ENCODE measurements at places on chromosomes 6 and 20. TPM values are rescaled to one million over a fixed set of nuclear protein-coding genes. Genes with fewer than 3 reads are reported as not detected.
A peak's percentile ranks its signal among the peaks of the same experiment; 100 is the strongest.

The F13A1 gene
- 15.3 TPM for total RNA-seq

The OLIG3 gene
- not detected for total RNA-seq

The FILIP1 gene
- total RNA-seq = 6.5 TPM

The FAM83D gene
- 25.5 TPM for total RNA-seq

The XKR7 gene
- total RNA-seq = 0.07 TPM

DNA sequence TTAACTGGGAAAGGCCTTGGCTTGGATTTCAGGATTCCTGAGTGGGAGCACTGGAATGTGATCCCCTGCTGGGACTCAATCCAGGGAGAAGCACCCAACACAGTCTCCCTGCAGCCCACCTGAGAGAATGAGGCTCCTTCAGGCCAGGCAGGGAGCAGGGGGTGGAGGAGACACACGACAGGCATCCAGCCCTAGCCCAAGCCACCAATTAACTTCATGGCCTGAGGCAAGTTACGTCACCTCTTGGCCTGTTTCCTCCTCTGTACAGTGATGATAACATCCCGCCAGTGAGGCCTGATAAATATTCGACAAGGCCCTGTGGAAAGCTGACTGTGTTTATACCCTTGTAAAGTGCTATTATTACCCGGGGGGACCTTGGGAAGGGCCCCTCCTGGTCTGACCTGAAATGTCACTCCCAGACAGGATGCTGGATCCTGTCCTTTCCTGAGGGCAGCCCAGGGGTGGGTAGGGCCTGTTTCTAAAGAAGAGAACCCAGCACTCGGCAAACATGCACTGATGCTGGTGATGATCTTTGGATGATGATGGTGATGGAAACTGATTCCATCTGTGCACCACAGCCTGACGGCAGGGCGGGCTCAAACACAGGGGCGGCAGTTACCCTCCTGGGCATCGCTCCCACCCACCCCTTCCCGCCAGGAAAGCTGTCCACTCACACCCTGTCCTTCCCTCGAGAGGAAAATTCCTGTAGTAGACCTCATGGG is 12.4 kb downstream of the FRS3 start:
- DNase-seq = peak; percentile 68

DNA sequence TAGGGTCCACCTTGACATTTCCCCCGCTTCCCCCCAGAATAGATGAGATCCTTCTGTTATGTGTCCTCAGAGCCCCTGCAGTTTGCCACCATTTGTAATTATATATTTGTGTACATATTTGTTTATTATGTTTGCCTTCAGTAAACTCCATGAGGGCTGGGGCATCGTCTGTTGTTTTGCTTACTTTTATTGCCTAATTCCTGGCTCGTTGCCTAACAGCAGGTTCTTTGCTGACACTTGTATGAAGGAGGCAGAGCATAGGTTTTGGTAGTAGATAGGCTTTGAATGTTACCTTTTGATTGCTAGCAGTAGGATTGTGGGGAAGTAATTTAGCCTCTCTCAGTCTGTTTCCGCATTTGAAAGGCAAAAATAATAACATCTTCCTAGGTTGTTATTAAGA is 9.9 kb downstream of the MAP3K4 start:
- DNase-seq = no peak

DNA sequence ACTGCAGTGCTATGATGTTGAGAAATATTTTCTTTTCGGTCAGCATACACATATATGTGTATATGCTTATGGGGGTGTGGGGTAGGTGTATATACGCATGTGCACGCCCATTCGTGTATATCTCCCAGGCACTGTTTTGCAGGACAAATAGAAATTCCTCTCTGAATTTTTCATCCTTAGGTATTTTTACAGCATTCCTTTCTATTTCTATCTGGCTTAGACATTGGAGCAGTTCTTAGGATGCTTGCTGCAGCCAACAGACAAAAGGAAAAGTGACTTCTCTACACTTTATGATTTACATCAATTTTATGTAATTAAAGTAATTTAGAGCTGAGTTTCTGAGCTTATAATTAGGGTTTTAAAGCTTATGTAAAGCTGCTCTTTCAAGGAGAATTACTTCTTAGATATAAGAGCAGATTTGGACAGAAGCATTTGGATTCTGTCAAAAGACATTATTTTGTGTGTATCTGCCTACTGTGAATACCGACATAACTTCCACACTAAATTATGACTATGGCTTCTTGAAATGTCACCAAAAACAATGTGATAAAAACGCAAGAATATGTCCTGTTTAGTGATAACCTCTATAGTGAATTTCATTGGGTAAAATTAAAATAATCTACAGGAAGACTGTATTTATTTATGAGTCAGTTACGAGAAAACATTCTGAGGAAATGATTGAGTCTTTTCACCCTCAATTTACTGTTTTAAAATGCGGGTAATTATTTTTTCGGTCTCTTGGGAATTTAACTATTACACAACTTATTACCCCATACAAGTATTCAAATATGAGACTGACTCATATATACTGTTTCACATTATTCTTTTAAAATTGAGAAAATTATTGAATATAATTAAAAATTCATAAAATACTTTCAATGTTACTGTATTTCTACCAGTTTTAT is 21.3 kb upstream of the CEP43 start:
- DNase-seq = no peak

DNA sequence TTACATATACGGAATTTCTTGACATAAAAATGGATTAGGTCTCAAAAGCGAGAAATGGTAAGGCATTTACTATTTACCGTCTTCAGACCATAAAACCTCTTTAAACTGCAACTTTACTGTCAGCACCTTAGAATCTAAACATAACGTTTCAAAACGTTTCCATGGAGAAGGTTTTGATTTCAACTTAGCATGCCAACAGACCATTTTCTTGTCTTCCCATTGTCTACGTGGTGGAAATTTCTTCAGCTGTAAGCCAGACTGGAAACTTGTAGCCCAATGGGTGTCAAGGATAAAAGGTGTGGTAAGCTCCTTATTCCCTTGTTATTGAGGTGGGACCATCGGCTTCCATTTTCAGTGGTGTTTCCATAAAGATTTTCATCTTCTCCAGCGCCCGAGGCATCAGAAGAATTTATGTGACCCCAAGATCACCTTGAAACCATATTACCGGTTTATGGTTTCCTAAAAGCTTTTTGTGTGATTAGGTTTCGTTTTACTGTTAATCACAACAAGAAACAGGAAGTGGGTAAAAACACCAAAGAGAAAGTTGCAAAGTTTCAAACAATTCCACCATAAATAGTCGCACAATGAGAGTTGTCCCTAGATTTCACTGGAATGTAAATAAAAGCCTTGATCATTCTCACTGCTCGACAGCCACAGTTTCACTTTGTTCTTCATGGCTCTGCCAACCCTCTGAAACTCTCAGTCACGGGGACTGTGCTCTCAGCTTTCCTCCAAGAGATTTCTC is 63.0 kb upstream of the CD2AP start:
- no peak for DNase-seq

- DNase-seq = peak; percentile 38
Observed at GRCh38 chr20:35226884-35227681, 593 bp downstream of the MMP24 start.

- no peak for DNase-seq
Observed at GRCh38 chr20:719816-720215, 44.2 kb upstream of the SCRT2 start.

DNA sequence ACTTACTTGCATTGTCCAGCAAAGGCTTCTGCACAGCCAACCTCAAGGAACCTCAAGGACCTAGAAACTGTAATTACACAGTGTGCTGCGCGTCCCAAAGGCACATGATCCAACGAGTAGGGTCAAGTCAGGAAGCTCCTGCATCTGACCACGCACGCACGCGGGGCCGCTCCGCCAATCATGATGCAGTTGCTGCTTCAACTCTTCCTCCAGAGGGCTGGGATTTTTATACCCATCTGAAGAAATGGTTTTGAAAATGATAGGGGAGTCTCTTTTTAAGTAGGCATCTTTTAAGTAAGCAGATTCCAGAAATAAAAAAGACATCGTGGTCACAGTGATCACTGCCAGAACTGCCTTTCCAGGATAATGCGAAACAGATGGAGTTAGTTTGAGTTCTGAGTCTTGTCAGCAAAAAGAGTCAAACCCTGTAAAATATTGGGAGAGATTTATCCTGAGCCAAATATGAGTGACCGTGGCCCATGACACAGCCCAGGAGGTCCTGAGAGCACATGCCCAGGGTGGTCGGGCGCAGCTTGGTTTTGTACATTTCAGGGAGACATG is 34.0 kb downstream of the KIF25 start:
- DNase-seq = peak; percentile 18

- no peak for DNase-seq
Observed at GRCh38 chr6:56660381-56660730, 17.7 kb upstream of the DST start.

- no peak for DNase-seq
Observed at GRCh38 chr20:50101887-50102286, 11.1 kb downstream of the UBE2V1 start.

- no peak for DNase-seq
Observed at GRCh38 chr6:16163535-16164300, 34.8 kb downstream of the MYLIP start.

DNA sequence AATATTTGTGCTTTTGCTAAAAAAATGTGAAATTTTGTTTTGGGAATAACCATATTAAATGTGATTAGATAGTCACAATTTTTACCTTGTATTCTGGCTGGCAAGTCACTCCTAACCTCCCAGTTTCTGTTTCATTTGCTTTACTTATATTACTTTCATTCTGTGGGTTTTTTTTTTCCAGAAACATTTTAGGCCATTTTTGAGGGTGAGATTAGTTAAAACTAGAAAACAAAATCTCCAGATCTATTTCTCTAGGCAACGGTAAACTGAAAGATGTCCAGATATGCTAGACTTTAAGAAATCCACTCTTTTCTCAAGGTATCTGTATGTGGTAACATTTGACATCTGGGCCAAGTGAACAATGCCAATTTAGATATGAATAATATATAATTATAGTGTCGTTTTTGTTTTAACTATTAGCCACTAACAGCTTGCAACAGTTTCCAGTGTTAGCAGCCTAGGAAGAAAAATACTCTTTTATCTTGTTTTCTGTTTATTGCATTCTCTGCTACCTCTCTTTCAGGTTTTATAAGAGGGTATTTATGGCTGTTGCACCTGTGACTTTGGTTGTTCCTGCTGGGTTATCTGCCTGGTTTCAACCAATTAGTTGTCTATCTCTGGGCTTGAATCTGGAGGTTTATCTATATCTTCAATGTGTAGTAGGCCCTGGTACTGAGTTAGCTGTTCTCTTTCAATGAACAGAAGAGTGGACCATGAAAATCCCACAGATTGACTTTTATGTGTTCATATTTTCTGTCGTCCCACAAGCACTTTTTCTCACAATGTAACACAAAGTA is 260.9 kb downstream of the NKAIN2 start:
- no peak for DNase-seq

DNA sequence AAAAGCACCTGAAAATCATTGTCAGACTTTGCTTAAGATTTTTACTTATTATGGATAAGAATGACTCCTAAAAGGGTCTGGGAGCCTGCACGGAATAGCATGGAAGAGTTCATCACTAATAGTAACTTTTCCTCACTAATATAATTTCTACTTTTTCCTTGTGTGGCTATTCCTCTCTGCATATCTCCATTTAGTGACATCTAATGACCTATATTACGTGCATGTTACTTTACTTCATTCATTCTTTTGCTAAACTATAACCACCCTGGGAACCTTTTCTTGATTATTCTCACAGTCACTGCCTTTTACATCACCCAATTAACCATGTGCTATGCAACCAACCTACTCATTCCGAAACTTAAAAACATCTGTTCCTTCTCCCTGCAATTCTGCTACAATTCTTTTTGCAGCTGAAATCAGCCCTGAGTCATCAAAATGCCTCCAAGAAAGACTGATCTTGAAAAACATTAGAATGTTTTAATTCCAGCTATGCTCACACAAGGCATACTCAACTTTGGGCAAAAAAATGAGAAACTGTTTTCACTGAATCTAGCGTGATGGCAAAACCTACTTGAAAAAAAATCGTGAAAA is 313.3 kb downstream of the RNGTT start:
- no peak for DNase-seq

GRCh38 chr20:44489931-44490330 is 14.3 kb downstream of the TTPAL start:
- DNase-seq = no peak

DNA sequence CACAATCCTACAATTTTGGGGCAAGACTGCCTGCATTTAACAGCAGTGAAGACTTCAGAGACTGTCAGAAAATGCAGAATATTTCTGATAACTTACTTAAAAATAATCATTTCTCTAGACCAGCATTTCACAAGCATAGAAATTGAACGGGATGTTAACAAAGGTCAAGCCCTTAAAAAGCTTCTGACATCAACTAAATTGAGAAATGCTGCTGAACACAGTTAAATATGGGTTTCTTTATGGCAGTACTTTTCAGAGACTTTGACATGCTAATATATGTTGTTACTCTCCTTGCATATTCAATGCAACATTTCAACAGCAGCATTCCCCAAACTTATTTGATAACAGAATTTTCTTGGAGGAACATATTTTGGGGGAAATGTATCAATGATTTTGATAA is 84.5 kb downstream of the KIF13A start:
- DNase-seq = no peak

GRCh38 chr20:40999841-41000240 is 28.8 kb upstream of the TOP1 start:
- no peak for DNase-seq

- DNase-seq = no peak
Observed at GRCh38 chr20:32184961-32185603, 22.5 kb downstream of the PLAGL2 start.

DNA sequence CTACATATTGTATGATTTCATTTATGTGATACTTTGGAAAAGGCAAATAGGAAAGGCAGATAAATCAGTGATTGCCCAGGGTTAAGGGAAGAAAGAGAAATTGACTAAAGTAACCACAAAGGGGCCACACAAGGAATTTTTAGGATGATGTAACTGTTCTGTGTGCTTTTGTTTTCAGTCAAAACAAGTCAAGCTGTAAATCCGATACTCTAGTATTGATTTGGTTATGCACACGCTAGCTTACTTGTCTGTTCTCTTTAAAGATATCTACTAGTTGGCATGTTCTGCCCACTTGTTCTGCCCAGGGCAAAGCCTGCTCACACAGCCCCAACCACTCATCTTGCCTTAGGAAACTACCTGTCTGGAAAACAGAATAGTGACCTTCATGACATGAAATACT is 6.4 kb downstream of the FBXL4 start:
- DNase-seq = no peak

DNA sequence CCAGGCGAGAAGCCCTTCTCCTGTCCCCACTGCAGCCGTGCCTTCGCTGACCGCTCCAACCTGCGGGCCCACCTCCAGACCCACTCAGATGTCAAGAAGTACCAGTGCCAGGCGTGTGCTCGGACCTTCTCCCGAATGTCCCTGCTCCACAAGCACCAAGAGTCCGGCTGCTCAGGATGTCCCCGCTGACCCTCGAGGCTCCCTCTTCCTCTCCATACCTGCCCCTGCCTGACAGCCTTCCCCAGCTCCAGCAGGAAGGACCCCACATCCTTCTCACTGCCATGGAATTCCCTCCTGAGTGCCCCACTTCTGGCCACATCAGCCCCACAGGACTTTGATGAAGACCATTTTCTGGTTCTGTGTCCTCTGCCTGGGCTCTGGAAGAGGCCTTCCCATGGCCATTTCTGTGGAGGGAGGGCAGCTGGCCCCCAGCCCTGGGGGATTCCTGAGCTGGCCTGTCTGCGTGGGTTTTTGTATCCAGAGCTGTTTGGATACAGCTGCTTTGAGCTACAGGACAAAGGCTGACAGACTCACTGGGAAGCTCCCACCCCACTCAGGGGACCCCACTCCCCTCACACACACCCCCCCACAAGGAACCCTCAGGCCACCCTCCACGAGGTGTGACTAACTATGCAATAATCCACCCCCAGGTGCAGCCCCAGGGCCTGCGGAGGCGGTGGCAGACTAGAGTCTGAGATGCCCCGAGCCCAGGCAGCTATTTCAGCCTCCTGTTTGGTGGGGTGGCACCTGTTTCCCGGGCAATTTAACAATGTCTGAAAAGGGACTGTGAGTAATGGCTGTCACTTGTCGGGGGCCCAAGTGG is 5.3 kb downstream of the SNAI1 start:
- no peak for DNase-seq
